ENCODE measurements at places on chromosomes 11 and 22.

DNA sequence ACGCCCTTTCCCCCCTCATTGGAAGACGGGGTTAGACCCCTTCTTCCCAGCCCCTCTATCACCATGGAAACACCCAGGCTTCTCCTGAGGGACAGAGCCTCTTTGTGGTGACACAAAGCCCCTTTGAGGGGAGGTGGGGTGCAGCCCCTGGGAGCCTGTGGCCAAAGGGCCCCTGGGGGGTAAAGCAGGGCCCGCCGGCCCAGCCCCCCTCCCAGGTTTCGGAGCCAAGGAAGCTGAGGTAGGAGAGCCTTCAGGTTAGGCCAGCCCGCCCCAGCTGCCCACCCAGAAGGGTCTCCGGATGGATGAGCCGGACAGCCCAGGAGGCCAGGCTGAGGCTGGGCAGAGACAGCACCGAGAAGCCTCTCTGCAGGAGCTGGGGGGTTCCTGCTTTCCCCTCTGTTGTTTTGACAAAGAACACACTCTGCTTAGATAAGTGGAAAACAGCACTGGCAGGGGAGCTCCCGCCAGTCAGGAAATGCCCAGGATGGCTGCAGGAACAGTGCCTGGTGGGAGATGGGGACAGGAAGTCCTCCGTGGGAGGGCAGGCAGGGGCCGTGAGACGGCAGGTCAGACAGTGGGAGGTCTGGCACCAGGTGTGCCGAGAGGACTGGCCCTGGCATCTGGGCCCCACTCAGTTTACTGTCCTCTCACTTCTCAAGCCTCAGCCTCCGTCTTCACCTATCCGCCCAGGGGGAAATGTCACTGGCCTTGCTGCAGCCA, 18.2 kb downstream of the ARVCF start:
- DNase-seq: no peak

DNA sequence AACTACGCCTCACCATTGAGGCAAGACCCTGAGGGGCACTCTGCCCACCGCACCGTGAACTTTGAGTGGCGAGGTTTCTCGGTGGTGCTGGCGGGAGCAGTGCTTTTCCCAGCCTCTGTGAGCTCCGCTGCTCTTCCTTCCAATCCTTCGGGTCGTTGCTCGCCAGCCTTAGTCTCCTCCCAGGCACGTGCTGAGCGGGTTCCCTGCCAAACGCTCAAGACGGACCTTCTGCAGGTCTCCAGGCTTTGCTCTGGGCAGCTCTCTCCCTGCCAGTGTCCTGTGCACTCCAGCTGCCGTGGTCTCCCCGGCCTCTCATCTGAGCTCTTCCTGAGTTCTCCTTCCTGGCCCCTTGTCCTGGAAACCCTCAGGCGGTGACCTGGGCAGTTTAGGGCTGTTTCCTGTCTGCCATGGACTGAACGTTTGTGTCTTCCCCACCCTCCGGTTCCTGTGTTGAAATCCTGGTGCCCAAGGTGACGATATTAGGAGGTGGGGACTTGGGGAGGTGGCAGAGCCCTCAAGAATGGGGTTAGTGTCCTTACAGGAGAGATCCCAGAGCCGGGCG, 11.2 kb upstream of the MUC6 start:
- DNase-seq: no peak

DNA sequence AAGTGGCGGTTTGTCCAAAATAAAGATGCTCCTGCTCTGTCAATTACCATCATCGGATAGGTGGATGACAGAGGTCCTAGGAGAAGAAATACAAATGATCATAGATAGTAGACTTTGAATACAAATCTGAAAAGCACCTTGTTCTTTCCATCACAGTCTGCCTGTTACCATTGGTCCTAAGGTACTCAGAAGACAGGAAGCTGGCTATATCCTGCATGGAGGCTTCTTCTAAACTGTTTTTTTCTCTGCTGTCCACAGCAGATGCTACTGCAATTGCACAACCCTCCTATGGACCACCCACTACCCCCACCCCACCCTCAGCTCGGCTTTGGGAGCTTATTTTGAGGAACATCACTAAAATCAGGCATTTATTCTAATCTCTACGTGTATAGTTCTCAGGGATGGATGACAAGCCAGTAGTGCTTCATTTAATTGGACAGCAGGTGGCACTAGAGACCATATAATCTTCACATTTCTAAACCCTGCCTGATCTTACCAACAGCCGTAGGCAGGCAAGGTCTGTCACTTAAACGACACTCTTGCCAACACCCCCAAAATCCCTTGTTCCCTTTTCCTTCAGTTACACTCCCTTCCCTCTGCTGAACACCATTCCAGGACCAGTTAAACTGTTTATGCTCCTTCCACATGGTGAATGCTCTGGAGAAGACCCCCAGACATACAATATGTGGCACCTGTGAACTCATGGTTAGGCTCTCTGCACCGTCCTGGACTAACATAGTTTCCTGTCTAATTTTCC, 6.6 kb upstream of the PTS start:
- DNase-seq: peak; percentile 66

DNA sequence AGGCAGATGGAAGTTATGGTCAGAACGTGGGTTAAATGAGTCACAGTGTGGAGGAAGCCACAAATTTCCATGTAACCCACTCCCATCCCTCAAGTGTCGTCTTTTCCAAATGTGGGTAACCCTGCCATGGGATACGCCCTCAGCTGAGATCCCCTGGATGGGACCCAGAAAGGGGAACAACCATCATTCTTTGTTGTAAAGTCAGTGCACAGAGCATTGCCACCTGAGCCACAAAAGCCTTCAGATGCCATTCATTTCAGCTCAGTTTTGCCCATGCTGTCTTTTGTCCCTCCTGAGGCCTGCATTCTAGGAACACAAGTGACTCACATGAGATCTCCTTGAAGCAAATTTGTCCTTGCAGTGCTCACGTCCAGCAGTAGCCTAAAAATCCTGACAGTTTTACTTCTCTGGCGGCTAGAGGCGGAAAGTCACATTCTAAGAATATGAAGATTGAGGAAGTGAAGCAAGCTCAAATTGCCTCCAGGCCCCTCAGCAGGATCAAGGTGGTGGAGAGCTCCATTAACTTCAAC, 30.6 kb downstream of the MMP13 start:
- no peak for DNase-seq

GRCh38 chr11:75717608-75718418, at the start of gene MOGAT2:
MOGAT2 (plus strand) TSS chr11:75717838; CDS start chr11:75717889, 51 bp downstream.
- no peak for DNase-seq
